ENCODE measurements at places on chromosomes 11 and 22.

DNA sequence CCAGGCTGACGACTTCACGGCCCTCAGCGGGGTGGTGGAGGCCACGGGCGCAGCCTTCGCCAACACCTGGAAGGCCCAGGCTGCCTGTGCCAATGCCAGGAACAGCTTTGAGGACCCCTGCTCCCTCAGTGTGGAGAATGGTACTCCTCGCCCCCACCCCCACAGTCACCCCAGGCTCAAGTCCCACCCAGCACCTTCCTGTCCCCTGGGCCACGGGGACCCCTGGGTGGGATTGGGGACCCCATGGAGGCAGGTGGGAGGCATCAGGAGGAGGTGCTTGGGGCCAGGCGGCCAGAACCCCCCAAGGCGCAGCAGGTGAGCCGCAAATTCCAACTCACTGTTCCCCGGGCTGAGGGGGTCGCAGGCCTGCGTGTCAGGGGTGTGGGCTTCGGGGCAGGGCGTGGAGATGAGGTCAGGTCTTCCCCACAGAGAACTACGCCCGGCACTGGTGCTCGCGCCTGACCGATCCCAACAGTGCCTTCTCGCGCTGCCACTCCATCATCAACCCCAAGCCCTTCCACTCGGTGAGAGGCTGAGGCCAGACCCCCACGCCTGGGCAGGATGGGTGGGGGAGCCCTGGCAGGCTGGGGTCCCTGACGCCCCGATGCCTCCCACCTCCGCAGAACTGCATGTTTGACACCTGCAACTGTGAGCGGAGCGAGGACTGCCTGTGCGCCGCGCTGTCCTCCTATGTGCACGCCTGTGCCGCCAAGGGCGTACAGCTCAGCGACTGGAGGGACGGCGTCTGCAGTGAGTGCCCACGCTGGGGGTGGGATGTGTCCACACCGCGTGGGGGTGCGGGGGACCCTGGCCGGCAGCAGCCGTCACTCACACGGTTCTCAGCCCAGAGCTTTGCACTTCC is 9.4 kb downstream of the MUC5B start:
- no peak for DNase-seq

- DNase-seq, result no peak
Observed at GRCh38 chr11:14539982-14540421, 19.8 kb upstream of the PSMA1 start.

DNA sequence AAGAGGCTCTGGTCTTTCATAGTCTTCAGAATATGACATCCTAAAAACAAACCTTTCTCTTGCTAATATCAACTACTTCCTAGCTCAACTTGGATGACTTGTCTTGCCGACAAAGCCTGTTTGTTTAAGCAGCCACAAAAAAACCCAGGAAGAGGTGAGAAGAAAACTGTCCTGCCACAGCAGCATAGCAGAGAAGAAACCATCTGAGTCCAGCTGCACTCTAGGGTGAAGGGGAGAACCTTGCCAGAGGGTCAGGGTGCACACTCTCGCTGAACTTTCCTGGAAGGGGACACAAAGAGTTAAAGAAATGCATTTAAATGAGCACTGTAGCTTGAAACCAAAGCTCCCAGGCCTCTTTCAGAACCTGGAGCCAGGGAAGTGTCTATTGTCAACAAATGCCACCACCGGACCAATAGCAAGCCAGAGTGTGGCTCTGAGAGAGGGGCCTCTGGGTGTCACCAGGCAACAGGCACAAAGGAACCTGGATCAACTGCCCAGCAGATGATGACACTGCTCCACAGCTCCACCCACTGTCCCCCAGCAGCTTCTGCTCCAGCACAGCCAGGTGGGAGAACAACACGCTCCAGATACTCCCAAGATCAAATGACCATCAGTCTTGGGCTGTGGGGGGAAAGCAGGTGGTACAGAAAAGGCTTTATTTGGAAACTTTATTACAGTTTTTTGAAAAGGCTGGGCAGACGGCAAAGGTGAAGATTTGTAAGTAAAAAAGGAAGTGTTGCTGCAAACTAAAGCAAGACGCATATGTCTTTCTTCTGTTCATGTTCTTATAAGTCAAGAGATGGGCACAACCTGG is 105.7 kb downstream of the RASSF10 start:
- DNase-seq, result no peak

DNA sequence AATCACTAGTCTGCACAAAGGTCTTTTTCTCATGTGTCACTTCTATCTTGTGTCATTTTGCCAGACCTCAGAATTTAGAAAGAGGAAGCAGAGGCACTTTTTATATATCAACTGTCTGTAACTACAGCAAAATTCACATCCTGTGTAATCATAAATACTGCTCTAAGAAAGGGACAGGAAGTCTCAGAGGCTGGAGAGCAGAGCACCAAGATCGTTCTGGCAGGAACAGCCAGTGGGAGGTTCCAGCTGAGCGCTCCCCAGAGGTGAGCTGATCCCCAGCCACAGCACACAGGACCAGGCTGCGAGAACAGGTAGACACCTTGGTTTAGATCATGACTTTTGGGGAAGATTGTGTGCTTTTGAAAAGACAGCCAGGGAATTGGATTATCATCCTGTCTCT is at the start of gene MS4A7:
TSS of gene MS4A7 (plus strand) at position 179 of the 400 bp plus-strand sequence. CDS start 4,610 bp downstream, outside the sequence.
- DNase-seq, result no peak

DNA sequence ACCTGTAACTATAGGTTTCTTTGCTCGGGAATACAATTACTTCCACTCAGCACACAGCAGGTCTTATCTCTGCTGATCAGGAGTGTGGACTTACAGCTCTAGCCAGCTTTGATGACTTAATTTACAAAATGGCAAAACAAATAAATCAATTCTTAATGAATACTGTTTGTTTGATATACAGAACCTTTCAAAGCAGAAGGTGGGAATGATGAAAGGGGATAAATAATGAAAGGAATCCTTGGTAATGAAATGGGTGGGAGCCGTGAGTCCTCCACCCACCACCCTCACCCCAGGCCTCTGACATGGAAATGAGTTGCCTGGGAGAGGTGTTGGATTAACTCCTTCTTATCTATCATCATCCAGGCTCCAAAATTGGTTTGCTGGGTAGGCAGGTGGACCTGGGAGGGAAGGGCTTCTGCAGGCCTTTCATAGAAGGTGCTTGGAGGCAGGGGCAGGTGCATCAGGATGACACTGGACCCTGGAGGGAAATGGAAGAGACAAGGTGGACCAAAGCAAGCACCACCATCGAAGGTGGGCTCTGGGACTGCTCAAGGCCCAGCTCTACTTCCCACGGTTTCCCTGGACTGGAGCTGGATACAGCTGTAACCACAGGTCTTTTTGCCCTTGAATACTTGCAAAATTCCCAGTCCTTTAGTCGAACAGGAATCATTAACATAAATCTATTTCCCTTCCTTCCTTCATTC is 23.0 kb downstream of the POU2AF1 start:
- no peak for DNase-seq

- peak; percentile 66 for DNase-seq
Observed at GRCh38 chr11:14445542-14446530, 53.8 kb downstream of the COPB1 start.
